Uterus (tissue), 4 donors: ENCODE measurements at places on chromosomes 7 and 10. TPM values are rescaled to one million over a fixed set of nuclear protein-coding genes. Genes with fewer than 3 reads are reported as not detected.

GRCh38 chr7:8200316-8200715 lies 61.7 kb downstream of the ICA1 start:
- H3K36me3 ChIP-seq, result no peaks in the 10 kb centered on the region
- no peaks in the 10 kb centered on the region for H3K27me3 ChIP-seq
- no peak overlapping the region for H3K27ac ChIP-seq
- no peak overlapping the region for H3K4me3 ChIP-seq

DNA sequence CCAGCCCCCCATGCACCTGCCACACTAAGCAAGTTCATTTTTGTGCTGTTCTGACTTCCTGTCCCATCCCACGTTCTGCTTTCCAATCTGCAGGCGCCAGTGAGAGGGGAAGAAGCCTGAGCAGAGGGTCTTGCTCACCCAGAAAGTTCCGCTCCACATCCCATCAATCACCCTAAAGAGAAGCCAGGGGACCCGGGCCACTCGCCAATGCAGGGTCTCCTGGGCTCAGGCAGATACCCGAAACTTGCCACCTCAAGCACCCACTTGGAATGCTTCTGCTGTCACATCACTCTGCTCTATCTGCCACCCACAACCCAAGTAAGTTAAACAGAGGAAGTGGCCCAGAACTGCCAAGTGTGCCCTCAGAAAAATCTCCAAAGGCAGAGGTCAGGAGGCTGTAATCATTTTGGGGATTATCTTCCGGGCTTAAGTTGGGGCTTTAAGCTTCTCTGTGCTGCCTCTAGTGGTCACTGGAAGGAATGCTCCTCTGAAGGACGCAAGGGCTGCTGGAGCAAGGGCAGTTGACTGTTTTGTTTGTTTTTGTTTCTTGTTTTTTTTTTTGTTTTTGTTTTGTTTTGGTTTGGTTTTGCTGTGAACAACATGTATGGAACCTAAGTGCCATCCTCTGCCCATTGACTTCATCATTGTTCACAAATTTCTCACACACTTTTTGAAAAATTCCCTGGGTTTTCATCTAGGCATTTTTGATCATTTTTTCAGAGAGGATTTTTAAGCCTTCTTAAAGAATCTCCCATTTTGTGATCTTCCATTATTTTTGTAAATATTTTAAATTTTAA lies 25.5 kb downstream of the PRR15 start:
- H3K27ac ChIP-seq, result no peak overlapping the region
- no peaks in the 10 kb centered on the region for H3K36me3 ChIP-seq
- no peak for DNase-seq
- no peaks in the 10 kb centered on the region for H3K27me3 ChIP-seq

DNA sequence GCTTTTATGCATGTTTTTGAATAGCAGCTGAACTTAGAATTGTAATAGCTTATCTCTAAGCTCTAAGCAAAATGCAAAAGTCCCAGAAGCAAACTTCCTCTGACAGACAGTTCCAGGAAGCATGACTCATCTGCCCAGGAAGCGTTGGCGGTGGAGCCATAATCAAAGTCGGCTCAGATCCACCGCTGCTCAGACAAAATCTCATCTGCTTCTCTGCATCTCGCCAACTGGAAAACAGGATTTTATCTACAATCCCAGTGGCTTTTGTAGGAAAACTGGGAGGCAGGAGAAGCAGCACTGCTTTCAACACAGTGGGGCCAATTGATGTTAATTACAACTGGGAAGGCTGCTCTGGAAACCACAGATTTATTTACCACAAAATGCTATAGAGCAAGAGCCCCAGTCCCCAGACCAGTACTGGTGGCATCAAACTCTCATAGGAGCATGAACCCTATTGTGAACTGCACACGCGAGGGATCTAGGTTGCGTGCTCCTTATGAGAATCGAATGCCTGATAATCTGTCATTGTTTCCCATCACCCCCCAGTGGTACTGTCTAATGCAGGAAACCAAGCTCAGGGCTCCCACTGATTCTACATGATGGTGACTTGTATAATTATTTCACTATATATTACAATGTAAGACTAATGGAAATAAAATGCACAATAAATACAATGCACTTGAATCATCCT lies 99.9 kb downstream of the CUBN start:
- no peaks in the 10 kb centered on the region for H3K27me3 ChIP-seq
- peak overlapping the region; percentile 83 for H3K27ac ChIP-seq
- H3K4me3 ChIP-seq, result no peak overlapping the region
- H3K4me1 ChIP-seq, result no peaks in the 10 kb centered on the region

DNA sequence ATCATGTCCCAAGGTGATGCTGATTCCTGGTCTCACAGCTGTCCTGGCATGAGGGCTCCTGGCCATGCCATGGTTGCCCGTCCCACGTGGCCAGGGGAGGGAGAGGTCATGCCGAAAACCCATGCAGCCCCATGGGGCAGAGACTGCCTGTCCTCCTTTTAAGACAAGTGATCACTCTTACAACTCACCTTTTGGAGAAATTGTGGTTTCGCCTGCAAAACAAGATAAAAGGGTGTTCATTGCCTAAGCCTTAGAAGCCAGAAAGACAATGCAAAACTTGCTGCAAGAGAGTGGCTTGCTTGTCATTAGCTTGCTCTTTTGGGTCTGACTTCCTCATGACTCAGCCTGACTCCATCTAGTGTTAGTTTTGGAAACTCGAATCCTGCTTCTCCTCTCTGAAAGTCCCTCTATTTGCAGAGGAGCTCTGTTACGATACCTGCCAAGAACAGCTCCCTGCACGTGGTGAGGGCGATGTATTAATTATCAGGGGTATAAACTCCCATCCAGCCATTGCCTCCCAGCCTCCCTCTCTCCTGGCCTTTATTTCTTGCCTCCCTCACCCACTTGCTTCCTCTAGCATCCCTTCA lies 26.7 kb downstream of the TMEM273 start:
- no peaks in the 10 kb centered on the region for H3K27me3 ChIP-seq
- no peak overlapping the region for H3K27ac ChIP-seq
- no peak overlapping the region for H3K4me3 ChIP-seq
- DNase-seq, result no peak

GRCh38 chr7:50718876-50719275 lies 63.8 kb downstream of the GRB10 start:
- no peaks in the 10 kb centered on the region for H3K36me3 ChIP-seq
- no peak overlapping the region for H3K27ac ChIP-seq
- no peaks in the 10 kb centered on the region for H3K4me1 ChIP-seq
- H3K27me3 ChIP-seq, result no peaks in the 10 kb centered on the region
- DNase-seq, result no peak

DNA sequence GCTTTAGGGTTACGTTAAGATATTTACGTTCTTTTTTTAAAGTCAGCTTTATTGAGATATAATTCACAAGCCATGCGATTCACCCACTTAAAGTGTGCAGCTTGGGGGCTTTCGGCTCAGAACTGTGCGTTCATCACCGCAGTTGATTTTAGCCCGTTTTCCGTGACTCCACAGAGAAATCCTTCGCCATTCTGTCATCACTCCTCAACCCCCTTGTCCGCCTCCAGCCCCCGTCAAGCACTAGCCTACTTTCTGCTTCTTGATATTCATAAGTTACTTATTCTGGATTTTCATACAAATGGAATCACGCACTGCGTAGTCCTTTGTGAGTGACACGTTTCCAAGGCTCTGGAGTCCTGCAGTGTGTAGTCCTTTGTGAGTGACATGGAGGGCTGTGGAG lies 20.4 kb downstream of the FAM20C start:
- no peak overlapping the region for H3K4me3 ChIP-seq
- no peak overlapping the region for H3K27ac ChIP-seq

Gene MMP21
- total RNA-seq, result 0.21 TPM

Gene TAS2R41
- total RNA-seq, result not detected

Gene STEAP1
- total RNA-seq, result 0.77 TPM

Gene IDI2
- total RNA-seq, result not detected
